Osteoblast (primary cell): ENCODE measurements at places on chromosomes 7 and 10. TPM values are rescaled to one million over a fixed set of nuclear protein-coding genes. Genes with fewer than 3 reads are reported as not detected.
A peak's percentile ranks its signal among the peaks of the same experiment; 100 is the strongest.

GRCh38 chr7:11210374-11210773, 236.7 kb downstream of the PHF14 start:
- no peak for DNase-seq

- no peak for DNase-seq
Observed at GRCh38 chr10:3471472-3471871, 298.9 kb upstream of the PITRM1 start.

GRCh38 chr7:95605275-95605674, 9.0 kb upstream of the PDK4 start:
- no peak for DNase-seq

GRCh38 chr7:35286422-35286821, 32.5 kb upstream of the TBX20 start:
- DNase-seq: no peak

Gene FMC1
- 9.0 and 15.3 TPM in 2 replicates for total RNA-seq

- DNase-seq: no peak
Observed at GRCh38 chr10:124109261-124109660, 15.9 kb upstream of the CHST15 start.

DNA sequence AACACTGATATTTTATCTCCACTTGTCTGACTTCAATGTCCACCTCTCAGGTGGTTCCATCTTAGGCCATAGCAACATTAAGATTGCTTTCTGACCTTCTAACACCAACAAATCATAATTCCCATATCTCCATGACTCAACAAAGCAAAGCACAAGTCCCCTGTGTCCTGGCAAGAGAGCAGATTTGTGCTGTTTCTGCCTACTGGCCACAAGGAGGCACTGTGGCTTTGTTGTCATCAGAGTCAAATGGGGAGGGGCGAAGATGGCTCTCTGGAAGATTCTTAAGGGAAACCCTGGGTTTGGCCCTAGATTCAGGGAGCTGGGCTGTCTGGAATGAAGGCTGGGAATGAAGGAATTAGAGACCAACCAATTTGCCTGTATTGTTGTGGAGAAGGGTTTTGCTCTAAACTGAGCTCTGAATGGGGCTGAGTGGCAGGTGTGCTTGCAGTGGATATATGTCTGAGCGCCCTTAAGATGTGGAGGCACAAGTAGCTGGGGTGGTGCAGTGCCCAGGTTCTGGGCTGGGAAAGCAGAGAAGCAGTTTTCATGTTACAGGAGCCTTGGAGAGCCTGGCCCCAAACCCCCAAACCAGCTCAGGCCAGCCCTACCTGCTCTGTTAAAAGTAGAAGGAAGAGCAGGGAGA, 154.8 kb upstream of the PRSS58 start:
- DNase-seq: peak; percentile 76

- no peak for DNase-seq
Observed at GRCh38 chr10:63692220-63692896, 171.2 kb downstream of the REEP3 start.

- no peak for DNase-seq
Observed at GRCh38 chr7:155724327-155725005, 80.0 kb downstream of the RBM33 start.

Gene EN2
- under 0.01 TPM in 1 of 2 replicates, not detected in the other for total RNA-seq

- DNase-seq: peak; percentile 23
Observed at GRCh38 chr10:124287791-124288190, 130.9 kb downstream of the OAT start.

DNA sequence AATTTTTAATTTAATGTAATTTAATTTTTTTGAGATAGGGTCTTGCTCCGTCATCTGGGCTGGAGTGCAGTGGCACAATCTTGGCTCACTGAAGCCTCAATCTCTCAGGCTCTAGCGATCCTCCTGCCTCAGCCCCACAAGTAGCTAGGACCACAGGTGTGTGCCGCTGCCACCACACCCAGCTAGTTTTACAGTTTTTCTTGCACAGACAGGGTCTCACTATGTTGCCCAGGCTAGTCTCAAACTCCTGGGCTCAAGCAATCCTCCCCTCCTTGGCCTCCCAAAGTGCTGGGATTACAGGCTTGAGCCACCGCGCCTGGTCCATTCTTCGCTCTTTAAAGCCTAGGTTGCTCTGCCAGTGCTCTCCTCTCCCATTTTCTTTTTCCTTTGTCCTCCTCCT, 12.9 kb downstream of the CALML3 start:
- no peak for DNase-seq

GRCh38 chr7:118224521-118224920, at the start of gene ANKRD7:
TSS of gene ANKRD7 (plus strand) at chr7:118224704. CDS start at chr7:118224831, 127 bp downstream.
- DNase-seq: no peak

DNA sequence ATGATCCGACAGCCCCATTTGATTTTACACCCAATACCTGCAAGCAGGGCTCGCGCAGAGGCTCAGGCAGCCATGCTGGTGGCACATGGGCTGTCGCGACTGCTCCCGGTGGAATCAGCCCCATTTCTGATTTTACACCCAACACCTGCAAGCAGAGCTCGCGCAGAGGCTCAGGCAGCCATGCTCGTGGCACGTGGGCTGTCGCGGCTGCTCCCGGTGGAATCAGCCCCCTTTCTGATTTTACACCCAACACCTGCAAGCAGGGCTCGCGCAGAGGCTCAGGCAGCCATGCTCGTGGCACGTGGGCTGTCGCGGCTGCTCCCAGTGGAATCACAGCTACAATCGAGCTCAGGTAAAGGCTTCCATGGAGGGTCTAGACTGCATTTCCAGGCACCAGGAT, 244.1 kb downstream of the PTPRN2 start:
- DNase-seq: no peak

GRCh38 chr7:47332213-47332612, 249.7 kb downstream of the TNS3 start:
- DNase-seq: no peak

Gene PARD3
- 69.2 and 71.7 TPM in 2 replicates for total RNA-seq

- no peak for DNase-seq
Observed at GRCh38 chr7:122989041-122989440, 6.5 kb downstream of the TAS2R16 start.

DNA sequence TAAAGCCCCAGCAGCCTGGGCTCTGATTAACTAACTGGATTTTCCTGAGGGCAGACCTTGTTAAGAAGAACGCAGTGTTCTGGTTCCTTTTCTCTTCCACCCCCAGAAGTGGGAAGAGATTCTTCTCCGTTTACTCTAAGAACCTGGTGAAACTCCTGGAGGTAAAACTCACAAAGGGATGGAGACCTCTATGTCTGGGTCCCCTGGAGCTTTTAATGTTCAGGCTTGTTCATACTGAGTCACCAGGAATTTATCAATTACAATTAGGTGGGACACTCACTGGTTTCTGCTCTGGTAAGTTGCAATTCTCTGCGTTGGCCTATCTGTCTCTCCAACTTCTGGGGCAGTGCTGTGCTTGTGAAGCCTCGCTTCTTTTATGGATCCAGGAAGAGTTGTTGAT, 73.3 kb upstream of the CACNB2 start:
- DNase-seq: no peak

Gene PKD1L1
- under 0.01 TPM in 2 replicates for total RNA-seq

DNA sequence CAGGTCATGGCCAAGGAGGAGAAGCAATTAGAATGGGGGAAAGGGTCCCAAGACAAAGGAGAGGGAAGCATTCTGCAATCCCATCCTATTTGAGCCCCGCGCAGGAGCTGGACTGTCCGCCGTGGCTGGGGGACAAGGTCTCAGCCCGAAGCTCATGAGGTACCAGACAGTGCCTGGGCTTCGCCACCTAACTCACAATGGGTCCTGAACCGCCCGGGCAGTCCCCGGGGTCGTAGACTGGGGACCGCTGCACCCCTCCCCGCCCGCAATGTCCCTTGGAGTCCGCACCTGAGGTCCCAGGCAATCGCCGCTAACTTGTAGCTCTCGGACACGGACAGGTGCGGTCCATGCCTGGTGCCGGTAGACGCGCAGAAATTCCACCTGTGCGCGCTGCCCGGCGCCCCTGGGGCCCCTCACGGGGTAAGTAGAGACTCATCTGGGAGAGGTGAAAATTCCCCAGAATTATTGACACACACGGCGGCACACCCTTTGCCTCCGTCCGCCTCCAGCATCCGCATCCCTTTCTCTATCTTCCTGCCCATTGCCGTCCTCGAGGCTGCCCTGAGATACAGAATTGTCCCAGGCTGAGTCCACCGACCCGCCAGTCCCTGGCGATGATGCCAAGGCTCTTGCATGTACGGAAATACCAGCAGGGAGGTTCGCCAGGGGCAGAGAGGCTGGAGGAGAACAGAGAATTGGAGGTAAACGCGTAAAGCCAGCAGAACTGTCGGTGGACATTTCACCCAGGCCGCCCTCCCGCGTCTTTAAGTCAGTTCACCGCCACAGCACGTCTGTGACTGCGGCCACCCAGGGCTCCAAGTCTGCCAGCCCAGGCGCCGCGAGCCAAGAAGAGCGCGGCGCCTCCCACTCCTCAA, 1.8 kb downstream of the CHRM2 start:
- peak; percentile 77 for DNase-seq

Gene PNLIPRP2
- total RNA-seq: not detected in 2 replicates

- no peak for DNase-seq
Observed at GRCh38 chr7:96996111-96996957, 9.0 kb upstream of the DLX6 start.

Gene MMP21
- total RNA-seq: not detected in 2 replicates

- DNase-seq: no peak
Observed at GRCh38 chr10:128881086-128881485, 586.0 kb upstream of the MGMT start.

- no peak for DNase-seq
Observed at GRCh38 chr10:118300320-118300719, 41.8 kb downstream of the FAM204A start.

Gene SORCS1
- not detected in 2 replicates for total RNA-seq

GRCh38 chr10:127940866-127941640, 34.1 kb downstream of the PTPRE start:
- no peak for DNase-seq
